ENCODE measurements at places on chromosomes 6 and 20.

DNA sequence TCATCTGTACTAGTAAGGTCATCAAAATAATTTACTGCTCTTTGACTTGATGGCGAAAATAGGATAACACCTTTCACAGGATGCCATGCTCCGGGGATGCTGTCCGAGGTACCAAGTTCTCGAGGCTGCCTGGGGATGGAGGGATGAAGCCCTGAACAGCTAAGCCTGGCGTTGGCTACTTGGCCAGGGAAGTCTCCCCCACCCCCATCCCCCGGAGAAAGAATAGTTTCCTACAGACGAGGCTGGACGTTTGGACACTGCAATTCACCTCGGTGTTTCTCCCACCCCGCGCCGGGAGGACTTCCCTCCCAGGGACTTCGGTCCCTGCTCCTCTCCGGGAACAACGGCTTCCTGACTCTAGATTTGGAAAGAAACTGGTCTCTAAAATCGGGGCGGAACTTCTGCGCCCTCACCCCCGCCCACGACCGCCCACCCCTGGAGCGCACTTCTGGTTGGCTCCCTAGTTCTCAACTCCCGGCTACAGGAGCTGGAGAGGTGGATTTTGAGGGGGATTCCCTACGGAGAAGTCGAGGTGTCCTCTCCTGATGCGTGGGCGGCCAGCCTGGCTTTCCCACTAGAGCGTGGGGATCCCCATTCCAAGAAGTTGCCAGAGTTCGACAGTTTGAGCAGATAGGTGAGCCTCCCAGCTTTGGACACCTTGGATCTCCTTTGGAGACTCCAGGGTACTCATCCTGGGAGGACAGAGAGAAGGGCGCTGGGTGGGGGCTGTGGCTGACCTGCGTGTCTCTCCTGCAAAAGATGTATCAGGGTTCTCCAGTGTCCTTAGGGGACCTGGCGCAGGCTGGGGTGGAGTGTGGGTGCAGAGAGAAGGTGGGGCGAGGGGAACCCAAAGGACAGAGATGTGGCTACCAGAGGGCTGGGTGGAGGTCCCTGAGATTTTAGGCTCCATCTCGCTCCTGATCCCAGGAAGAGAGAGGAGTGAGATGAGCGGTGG is 1.1 kb downstream of the PCSK2 start:
- DNase-seq, result no peak

GRCh38 chr20:20480689-20481088 is 112.8 kb downstream of the INSM1 start:
- no peak for DNase-seq

DNA sequence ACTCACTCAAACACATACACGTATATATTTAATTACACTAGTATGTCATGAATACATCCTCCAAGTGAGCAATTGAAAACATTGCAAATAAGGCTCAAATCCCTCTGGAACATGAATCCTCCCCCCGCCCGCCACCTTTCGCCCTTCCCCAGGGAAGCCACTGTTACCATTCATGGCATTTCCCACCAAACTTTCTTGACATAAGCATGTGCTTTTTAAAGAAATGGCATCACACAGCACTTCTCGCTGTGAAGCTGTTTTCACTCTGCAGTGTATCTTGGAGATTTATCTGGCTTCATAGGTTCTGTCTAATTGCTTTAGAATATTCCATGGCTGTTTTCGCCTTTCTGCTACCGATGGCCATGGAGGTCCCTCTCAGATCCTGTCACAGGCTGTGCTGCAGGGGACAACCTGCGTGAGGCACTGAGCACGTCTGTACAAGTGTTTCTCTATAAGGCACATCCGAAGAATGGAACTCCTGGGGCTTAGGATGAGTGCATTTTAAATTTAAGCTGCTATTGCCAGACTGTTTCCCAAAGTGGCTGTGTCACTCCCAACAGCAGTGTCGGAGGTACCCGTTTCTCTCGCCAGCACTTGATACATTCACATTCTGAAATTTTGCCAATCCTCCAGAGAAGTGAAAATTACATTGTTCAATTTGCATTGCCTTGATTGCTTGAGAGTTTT is 22.2 kb upstream of the PHACTR3 start:
- DNase-seq, result no peak

- DNase-seq, result no peak
Observed at GRCh38 chr6:92847988-92848387, 571.4 kb downstream of the EPHA7 start.

Data from stimulated activated CD8-positive, alpha-beta memory T cell treated with anti-CD3 and anti-CD28 coated beads, Interleukin-4, amount 100 ng/mL, for 48 hours (primary cell).